Activated CD8-positive, alpha-beta memory T cell treated with anti-CD3 and anti-CD28 coated beads for 1 hour (primary cell): ENCODE measurements at places on chromosomes 4 and X.

DNA sequence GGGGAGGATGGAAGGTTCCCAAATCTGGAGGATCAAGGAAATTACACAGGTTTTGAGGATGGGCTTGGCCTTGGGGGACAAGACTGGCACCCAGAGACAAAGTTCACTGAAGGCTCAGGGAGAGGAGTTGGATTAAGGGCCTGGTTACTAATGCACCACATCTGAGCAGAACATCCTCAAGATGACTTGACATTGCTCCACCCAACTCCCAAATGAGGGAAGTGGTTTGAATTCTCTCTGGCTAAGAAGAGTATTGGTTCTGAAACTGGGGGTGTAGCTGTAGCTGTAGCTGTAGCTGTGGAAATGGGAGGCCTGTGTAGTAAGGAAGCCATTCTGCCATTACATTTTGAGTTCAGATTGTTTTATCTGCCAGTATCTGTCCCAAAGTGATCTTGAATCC, 129.4 kb downstream of the RASL11B start:
- DNase-seq = no peak

DNA sequence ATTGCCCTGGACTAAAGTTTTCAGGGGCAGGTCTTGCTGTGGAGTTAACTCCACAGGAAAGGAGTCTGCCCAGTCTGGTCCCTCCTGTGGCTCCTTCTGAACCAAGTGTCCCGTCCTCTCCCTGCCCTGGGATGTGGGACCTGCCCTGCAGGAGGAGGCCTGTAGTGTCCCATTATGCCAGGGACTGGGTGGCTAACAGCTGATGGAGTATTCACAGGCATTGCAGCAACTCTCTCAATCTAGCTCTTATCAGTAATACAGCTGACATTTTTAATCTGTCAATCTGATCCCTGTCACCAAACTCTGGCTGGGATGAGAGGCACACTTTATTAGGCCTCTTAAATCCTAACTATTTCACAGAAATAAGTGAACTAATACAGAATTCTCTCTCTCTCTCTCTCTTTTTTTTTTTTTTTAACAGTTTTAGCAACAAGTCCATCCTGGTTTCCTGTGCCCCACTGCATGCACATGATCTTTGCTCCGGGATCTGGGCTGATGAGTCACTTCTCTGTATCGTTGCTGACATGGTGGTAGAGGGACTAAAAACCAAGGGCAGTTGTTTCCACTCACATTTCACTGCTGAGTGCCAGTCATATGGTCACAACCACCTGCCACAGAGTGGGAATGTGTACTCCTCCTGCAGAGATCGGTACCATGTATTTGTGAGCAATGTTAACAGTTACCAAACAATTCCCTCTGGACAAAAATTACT, 39.1 kb downstream of the HAND2 start:
- DNase-seq = no peak

DNA sequence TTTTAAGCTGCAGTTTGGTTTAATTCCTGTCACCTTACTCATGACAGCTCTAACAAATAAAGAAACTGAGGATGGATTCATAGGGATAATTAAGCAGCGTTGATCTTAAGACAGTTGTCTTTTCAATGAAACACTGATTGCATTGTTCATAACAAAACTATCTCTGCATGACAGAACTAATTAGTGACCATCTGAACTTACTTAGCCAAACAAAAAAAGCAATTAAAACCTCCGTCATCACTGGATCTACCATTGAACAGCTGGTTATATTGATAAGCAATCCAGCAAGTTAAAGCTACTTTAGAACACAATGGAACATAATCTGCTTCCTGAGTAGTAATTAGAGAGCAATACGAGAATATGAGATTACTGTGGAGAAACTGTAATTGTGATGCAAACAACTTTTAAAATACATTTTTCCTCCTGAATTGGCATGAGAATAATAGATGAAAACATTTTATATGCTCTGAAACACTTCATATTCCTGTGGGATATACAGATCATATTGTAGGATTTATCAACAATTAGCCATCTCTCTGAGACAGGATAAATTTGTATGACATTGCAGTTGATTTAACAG, 2576.8 kb downstream of the PCDH7 start:
- DNase-seq = no peak

DNA sequence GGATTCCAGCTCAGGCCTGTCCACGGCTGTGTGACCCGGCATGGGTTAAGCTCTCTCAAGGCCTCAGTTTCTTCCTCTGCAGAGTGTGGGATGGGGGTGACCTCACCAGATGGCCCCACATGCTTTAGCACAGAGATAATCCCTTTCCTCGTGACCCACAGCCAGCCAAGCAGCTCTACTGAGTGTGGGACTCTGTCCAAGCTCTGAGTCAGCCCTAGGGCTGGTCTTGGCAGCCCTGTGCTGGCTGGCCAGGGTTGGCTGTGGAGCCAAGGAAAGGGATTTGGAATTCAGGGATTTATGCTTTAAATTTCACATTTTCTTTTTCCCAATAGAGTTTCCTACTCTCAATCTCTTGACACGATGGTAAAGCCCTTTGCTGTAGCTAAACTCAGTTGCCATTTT, 19.7 kb upstream of the SPON2 start:
- no peak for DNase-seq

DNA sequence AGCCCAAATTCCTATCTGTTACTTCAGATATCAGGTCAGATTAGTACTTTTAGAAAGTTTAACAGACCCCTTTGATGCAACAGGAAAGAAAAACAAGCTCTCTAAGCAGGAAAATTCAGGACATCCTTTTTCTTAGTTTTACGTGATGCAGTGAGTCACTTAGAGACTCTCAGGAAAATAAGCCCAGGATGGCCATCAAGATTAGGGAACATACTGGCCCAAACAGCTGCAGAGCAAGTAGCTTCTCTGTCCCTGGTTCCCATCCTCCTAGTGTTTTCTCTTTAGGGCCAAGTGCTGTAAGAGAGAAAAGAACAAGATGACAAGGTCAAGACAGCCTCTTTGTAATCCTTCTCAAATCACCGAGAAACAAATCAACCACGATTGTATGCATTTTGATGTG, 219.1 kb downstream of the ZNF674 start:
- no peak for DNase-seq

DNA sequence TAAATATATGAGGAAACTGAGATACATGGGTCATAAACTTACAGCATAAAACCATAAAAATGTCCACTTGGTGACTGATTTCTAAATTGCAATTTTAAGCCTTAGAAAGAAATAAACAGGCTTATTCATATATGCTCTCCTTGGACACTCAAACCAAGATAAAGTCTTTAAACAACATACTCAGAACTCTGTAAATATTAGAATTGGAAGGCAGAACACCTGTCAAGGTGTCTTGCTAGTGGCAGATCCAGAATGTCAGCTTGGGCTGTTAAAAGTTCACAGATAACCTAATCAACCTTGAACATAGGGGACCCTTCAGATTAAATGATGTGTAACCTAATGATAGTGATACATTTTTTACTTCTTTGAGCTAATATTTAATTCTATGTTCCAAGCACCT, 208.1 kb upstream of the ARSJ start:
- no peak for DNase-seq

- DNase-seq = no peak
These were observed 117.9 kb downstream of the COL25A1 start for GRCh38 chr4:109184491-109184961.

DNA sequence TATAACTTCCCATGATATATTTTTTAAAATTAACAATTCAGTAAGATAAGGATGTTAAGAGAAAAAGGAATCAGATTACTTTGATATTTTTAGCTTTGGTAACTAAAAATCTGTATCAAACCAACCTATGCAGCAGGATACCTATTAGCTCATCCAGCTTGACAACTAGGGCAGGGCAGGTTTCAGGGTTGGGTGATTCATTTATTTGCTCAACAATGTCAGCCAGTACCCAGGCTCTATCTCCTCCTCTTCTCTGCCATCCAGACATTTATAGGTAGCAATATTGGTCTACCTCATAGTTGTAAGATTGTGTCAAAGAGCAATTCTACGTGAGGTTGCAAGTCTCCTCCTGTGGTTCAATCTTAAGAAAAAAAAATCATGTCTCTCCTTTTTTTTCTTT, 421.9 kb downstream of the ANKRD50 start:
- DNase-seq = no peak

DNA sequence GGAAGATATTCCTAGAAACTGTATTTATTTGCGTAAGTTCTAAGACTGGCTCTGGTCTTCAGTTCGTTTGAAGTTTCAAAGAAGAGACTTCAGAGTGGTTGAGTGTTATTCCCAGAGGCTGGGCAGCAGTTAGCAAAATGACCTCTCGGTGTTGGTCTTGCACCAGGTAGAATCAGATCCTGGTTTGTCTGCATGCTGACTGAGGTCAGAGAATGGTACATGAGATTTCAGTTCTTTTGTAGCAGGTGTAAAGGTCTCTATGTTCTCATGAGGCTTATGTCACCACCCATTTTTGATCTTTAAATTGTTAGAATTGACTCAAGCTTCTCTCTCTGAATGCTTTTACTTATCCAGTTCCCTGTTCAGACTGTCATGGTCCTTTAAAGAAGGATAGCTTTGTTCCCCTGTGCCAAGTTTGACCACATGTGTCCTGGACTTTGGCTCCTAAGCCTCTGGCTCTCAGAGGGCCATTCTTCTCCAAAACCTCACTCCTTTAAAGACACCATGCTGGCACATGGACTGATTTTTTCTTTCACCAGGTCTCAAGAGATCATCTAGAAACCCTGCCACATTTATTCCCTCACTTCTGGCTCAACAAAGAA, 355.8 kb upstream of the BOD1L1 start:
- no peak for DNase-seq

- no peak for DNase-seq
These were observed 18.4 kb upstream of the ARMCX5 start for GRCh38 chrX:102580891-102581290.

- DNase-seq = no peak
These were observed 11.6 kb upstream of the ACOT9 start for GRCh38 chrX:23754664-23755063.

GRCh38 chr4:86184901-86185285, 175.0 kb downstream of the MAPK10 start:
- no peak for DNase-seq

GRCh38 chr4:56909086-56909894, 1.6 kb downstream of the REST start:
- no peak for DNase-seq

GRCh38 chrX:10608099-10608498, 12.3 kb downstream of the MID1 start:
- no peak for DNase-seq

DNA sequence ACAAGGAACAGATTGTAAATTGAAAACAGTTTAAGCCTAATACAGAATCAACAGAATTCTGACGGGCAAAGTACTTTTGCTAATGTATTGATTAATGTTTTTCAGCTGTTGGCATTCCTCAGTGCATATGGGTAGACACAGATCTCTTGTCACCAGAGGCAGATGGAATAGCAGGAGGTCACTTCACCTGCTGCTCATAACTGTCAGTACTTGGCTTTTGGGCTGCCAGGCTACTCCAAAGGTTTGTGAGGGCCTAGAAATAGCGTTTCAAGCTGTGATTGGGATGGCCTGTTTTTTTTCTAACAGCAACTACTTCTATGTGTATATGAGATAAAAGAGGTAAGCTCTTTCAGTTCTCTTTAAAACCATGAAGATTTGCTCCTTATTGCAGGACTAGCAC, 307.5 kb upstream of the ANXA10 start:
- no peak for DNase-seq

DNA sequence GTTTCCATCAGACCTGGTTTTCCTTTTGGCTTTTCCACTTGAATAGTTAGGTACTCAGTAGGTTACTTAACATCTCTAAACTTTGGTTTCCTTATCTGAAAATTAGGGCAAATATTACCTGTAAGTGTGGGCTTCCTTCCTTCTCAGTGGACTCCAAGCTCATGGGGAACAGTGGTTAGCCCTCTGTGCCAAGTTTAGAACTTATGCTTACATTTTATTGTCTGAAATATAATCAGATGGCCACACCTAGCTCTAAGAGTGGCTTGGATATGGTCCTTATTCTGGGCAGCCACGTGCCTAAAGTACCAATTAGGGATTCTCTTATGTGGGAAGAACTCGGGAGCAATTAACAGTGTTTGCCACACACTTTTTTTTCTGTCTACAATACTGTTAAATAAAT, 133.9 kb downstream of the UCHL1 start:
- no peak for DNase-seq
